ENCODE measurements at places on chromosomes 16 and 17. TPM values are rescaled to one million over a fixed set of nuclear protein-coding genes. Genes with fewer than 3 reads are reported as not detected.

The CCP110 gene
- total RNA-seq: 13.9 TPM

The PYDC1 gene
- not detected for total RNA-seq

GRCh38 chr16:67528870-67529581 lies 397 bp downstream of the RIPOR1 start:
- no peak for DNase-seq

GRCh38 chr16:9392956-9393355 lies 301.5 kb downstream of the HAPSTR1 start:
- DNase-seq: no peak

- DNase-seq: no peak
These were observed 8.5 kb downstream of the CISD3 start for GRCh38 chr17:38738686-38739085.

DNA sequence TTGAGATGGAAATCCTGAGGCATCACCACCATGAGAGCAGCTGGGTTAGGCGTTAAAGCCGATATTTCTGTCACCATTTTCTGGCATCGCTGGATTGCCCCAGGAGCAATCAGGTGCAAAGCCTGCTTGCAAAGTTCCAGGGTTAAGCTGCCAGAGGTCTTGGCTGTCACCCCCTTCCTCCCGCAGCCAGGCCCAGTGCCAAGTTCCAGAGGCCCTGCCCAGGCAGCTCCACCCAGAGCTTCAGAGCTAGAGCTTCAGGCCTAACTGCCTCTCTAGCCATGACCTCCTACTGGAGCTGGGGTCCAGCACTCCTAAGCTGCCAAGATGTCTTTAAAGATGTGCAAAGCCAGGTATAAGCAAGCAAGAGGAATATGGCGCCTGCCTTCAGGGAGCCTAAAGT lies 8.8 kb upstream of the TMEM238L start:
- DNase-seq: no peak

GRCh38 chr16:60123392-60124023 lies 1389.4 kb upstream of the GOT2 start:
- no peak for DNase-seq

DNA sequence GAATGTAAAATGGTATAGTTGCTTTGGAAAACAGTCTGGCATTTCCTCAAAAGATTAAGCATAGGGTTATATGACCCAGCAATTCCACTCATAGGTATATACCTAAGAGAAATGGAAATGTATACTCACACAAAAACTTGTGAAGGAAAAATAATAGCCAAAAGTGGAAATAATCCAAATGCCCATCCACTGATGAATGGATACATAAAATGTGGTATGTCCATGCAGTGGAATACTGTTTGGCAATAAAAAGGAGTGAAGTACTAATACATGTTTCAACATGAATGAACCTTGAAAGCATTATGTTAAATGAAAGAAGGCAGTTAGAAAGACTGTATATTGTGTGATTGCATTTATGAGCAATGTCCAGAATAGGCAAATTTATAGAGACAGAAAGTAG lies 25.1 kb downstream of the NUP93 start:
- no peak for DNase-seq
